ENCODE measurements at places on chromosomes 2 and 18.

DNA sequence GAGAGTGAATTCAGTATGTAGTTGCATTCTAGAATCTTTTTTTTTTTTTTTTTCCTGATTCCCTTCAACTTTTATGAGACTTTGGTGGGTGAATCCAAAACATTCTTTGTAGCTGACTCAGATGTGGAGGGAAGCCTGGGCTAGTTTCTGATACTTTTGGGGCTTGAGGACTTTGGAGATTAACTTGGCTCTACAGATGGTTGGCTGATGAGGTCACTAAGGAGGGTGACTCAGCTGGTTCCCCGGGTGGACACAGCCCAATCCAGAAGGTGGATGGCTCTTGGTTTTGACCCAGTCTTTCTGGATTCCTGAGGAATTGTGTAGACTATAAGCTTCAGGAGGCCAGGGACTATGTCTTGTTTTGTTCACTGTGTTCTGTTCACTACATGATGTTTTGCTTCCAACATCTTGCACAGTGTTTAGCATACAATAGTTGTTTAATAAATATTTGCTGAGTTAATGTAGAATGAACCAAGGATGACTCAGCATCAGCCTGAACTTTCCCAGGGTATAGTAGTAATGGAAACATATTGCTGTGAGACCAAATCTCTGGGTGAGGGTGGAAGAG lies 30.5 kb downstream of the LAMA3 start:
- DNase-seq: no peak

DNA sequence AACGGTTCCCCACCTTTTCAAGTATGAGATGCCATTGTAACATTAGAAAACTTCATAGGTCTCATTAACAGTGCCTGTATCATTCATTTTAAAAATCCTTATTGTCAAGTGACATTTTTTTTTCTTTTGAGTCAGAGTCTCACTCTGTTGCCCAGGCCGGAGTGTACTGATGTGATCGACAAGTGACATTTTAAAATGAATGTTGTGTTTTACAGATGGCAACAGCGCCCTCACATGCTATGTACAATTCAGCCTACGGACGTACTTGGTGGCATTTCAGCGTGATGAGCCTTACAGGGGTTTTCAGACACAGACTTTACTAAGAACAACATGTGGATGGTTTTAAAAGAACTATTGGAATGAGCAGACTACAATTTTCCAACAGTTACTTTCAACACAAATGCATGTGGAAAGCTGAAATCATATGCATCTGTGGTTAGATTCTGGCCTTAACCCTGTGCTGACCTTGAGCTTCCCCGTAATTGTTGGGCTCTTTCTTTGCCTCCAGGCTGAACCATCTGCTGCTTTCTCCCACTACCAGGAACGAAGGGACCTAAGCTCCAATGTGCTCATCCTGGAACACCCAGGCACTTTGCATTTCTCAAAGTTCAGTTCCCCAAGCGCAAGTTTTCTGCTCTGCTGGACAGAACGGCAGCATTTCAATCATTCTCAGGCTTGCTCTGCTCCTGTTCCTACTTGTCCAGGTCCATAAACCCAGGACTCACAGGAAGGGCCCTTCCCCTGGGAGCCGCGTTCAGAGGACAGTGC lies 119.9 kb upstream of the NDUFV2 start:
- no peak for DNase-seq

GRCh38 chr2:119147776-119148715 lies 10.5 kb downstream of the C1QL2 start:
- no peak for DNase-seq

DNA sequence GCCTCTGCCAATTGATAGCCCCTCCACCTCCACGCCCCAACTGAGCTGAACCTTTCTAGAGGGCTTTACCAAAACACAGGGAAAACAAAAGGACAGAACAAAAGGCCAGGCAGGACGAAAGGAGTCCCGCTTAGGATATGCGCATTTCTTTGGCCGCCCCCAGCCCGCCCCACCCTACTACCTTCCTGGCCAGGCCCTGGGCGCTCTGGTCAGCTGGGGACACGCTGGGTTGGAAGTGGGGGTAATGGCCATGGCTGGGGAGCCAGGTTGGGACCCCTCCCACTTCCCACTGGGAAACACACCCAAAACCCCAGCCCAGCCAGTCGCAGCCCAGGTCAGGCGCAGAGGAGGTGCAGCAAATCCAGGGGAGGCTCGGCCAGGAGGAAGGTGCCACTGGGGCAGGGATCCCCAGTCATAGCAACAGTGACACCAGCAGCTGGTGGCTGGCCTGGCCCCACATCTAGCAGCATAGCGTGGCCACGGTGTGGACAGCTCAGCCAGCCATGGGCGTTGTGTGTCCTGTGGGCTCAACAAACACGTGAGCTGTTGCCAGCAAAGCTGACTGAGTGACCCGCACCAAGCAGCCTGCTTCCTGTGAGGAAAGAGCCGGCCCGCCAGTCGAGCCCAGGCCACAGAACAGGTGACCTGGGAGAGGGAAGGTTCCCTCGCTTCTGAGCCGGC lies 24.6 kb upstream of the B3GNT7 start:
- no peak for DNase-seq

DNA sequence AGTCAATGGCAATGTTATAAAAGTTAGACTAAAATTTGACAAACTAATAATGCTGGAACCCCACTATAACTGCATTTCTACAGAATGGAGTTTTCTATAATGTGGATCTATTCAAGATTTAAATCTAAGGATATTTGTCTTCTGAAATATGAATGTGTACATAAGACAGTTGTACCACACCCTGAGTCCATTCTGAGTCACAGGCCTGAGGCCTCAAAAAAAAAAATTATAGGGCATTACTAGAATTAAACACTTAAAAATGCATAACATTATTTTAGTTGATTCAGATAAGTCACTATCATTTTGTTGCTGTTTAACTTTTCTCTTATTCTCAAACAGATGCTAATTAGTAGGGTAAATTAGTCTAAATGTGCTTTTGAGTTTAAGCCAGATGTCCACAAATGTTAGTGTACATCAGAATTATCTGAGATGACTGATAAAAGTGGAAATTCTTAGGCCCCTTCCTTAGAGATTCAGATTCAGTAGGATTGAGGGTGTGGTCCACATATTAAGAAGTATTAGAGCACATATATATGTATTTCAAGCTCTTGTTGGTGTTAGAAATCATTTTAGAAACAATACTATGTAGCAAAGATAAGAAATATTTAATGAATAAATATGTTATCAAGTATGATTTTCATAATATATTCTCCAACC lies 42.4 kb upstream of the COL5A2 start:
- DNase-seq: no peak
